Psoas muscle (tissue), 8 donors: ENCODE measurements at places on chromosomes 5 and 9. TPM values are rescaled to one million over a fixed set of nuclear protein-coding genes. Genes with fewer than 3 reads are reported as not detected.

DNA sequence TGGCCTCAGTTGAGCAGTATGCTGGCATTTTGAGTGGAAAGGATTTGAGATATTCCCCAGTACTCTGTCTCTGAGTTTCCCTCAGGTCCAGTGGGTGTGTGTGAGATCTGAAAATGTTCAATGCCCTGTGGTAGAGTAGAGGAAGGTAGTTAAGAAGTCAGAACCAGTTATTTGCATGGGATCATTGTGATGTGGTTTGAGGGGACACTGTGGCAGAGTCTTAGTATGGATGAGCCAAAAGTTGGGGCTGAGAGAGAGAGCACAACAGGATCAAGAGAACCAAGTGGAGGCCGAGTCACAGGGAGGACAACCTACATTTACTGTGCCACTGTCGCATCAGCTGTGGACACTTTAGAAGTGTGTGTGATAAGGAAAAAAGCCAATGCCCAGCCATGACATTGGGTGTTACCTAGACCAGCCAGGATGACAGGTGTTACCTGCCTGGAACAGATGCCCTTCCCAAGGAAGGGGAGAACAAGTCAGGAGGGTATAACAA lies 128.9 kb upstream of the IL12B start:
- DNase-seq: no peak

DNA sequence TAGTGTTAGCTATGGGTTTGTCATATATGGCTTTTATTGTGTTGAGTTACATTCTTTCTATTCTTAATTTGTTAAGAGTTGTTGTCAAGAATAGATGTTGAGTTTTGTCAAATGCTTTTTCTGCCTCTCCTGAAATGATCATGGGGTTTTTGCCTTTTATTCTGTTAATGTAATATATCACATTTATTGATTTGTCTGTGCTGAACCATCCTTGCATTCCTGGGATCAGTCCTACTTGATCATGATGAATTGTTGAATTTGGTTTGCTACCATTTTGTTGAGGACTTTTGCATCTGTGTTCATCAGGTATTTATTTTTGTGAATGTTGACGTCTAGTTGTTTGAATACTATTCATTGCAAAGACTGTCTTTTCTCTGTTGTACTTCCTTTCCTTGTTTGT lies 23.9 kb downstream of the RIC1 start:
- no peak for DNase-seq

DNA sequence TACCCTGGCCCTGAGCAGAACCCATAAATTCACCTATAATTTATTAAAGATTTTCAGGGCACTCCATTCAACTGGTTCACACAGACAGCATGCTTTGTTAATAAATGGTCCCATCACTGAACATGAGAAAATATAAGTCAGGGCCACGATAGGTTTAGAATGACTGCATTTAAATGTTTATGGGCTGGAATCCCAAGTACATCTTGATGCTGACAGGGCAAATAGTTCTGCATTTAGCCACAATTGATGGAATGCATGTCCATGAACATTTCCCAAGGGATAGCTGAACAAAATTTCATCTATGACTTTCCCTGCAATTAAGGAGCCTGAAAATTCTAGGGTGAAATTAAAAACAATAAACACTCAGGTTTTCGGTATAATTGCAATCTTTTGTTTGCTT lies 124.5 kb downstream of the CAAP1 start:
- no peak for DNase-seq

DNA sequence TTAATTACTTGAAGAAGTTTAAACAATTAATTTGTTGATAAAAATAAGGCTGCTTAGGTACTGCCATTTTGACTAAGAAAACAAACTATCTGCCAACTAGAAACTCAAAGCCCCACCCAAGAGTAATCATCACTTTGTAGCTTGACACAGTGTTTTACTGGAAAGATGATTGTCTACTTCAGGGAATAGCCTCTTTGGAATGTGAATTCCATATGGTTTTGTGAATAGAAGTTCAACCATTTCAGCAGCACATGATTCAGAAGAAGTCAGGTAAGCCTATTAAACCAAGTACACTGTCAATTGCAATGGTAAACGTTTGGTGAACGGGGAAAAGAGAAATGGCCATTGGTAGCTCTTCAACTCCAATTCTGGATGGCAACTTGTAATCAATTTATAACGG lies 55.2 kb downstream of the PLK2 start:
- DNase-seq: no peak

Gene KCNT1
- total RNA-seq: 10.3 TPM
